ENCODE measurements at places on chromosomes 11 and 22.
A peak's percentile ranks its signal among the peaks of the same experiment; 100 is the strongest.

DNA sequence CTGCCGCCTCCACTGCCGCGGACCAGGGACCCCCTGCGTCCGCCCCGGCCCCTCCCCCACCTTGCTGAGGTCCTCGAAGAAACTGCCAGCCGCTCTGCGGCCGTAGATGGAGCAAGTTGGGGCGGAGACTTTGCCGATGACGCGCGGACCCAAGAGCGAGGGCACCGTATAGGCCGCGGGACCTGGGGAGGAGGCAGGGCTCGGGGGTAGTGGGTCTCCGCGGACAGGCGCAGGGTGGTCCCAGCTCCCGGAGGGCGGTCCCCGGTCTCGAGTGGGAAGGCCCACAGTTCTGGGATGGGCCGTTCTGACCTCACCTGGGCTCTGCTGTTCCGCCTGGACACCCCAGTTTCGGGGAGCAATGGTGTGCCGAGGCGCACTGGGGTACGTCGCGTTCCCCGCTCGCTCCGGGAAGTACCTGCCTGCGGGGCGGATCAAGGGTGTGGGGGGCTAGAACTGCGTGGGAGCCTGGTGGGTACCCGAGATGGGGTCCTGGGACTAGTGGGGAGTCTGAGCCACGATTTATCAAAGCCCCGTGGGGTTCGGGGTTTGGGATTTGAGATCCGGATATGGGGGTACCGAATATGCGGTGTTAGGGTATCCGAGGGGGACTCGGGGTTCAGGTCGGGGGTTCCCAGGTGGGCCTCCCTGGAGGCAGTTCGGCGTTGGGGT is 1.2 kb upstream of the TYMP start:
- H3K36me3 ChIP-seq, result no peaks in the 10 kb centered on the region
- H3K27me3 ChIP-seq, result peaks cover 18% of the 10 kb centered on the region
- peak overlapping the region; percentile 78 for H3K27ac ChIP-seq
- peaks cover 9% of the 10 kb centered on the region for H3K4me1 ChIP-seq
- no peak for DNase-seq

- no peak overlapping the region for H3K4me3 ChIP-seq
- H3K27ac ChIP-seq, result no peak overlapping the region
- peaks cover 12% of the 10 kb centered on the region for H3K36me3 ChIP-seq
- H3K4me1 ChIP-seq, result no peaks in the 10 kb centered on the region
These were observed 71.8 kb downstream of the PRCP start for GRCh38 chr11:82828472-82828871.

- peak; percentile 39 for DNase-seq
- peaks cover 14% of the 10 kb centered on the region for H3K4me1 ChIP-seq
- no peaks in the 10 kb centered on the region for H3K36me3 ChIP-seq
- H3K4me3 ChIP-seq, result no peak overlapping the region
- no peak overlapping the region for H3K27ac ChIP-seq
These were observed 41.0 kb upstream of the PRDM11 start for GRCh38 chr11:45105233-45105983.

DNA sequence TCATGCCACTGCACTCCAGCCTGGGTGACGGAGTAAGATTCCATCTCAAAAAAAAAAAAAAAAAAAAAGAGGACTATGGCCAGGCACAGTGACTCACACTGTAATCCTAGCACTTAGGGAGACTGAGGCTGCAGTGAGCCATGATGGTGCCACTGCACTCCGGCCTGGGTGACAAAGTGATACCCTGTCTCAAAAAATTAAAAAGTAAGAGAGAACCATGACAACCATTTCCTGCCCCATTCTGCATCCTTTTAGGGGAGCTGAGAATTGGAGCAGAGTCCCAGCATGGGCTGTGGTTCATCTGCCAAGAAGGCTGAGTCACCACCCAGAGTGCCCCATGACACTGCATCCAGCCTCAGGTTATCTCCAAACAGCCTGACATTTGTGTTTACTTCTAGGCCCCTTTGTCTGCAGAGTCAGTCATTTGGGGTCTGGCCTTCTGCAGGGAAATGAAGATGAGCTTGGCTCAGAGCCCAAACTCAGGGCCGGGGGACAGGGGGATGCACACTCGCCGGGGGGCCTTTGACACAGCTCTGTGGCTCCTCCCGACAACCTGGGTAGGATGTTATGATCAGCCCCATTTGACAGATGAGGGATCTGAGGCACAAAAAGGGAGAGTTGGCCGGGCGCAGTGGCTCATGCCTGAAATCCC is 4.7 kb downstream of the CSDC2 start:
- DNase-seq, result peak; percentile 84
- peaks cover 5% of the 10 kb centered on the region for H3K27me3 ChIP-seq
- H3K4me1 ChIP-seq, result peaks cover 52% of the 10 kb centered on the region
- peak overlapping the region; percentile 30 for H3K4me3 ChIP-seq
- H3K36me3 ChIP-seq, result no peaks in the 10 kb centered on the region
- peak overlapping the region; percentile 96 for H3K27ac ChIP-seq

- H3K4me3 ChIP-seq, result no peak overlapping the region
- no peaks in the 10 kb centered on the region for H3K4me1 ChIP-seq
- peaks cover 6% of the 10 kb centered on the region for H3K36me3 ChIP-seq
- no peak for DNase-seq
- peaks cover 67% of the 10 kb centered on the region for H3K27me3 ChIP-seq
These were observed 8.6 kb upstream of the TRIM29 start for GRCh38 chr11:120146413-120147093.

GRCh38 chr11:129814244-129815014 is 1.2 kb upstream of the TMEM45B start:
- H3K4me1 ChIP-seq, result peaks cover 9% of the 10 kb centered on the region
- no peaks in the 10 kb centered on the region for H3K36me3 ChIP-seq
- DNase-seq, result no peak

GRCh38 chr11:70018816-70019215 is 59.3 kb upstream of the ANO1 start:
- peaks cover 5% of the 10 kb centered on the region for H3K36me3 ChIP-seq
- DNase-seq, result no peak
- H3K27ac ChIP-seq, result no peak overlapping the region
- H3K4me3 ChIP-seq, result no peak overlapping the region
- peaks cover 21% of the 10 kb centered on the region for H3K27me3 ChIP-seq

DNA sequence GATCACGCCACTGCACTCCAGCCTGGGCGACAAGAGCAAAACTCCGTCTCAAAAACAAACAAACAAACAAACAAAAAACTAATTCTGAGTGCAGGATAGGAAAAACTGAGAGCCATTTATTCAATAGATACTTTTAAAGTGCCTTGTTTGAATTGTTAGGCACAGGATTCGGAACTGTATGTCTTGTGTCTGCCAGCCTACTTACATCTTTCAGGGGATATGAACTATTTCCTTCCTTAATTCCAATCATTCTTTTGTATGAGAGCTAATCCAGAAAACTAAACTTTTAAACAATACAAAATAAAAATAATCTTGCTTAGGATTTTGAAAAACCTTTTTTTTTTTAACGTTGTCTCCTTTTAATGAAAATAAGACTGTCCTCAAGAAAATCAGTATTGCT is 12.6 kb downstream of the UVRAG start:
- H3K27me3 ChIP-seq, result no peaks in the 10 kb centered on the region
- H3K36me3 ChIP-seq, result no peaks in the 10 kb centered on the region
- no peak for DNase-seq
- no peak overlapping the region for H3K27ac ChIP-seq

DNA sequence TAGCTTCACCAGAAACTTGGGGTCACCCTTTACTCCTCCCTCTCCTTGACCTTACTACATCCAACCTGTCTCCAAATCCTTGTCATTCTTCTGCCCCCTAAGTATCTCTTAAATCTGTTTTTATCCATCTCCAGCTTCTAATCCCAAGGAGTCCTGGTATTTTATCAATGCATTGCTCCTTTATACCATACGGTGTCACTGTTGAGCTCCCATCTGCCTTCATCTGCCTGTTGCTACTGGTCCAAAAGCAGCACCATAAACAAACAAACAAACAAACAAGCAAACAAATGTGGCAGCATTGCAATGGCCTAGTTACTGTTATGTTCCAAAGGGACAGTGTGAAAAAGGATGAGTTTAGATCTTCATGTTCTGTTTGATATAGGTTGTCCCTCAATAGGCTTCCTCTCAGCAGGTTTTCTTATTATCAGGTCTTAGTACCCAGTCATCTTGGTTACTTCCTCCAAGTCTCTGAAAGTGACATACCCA is 34.2 kb downstream of the DNHD1 start:
- H3K4me3 ChIP-seq, result no peak overlapping the region
- DNase-seq, result peak; percentile 56
- H3K27me3 ChIP-seq, result no peaks in the 10 kb centered on the region
- no peak overlapping the region for H3K27ac ChIP-seq

DNA sequence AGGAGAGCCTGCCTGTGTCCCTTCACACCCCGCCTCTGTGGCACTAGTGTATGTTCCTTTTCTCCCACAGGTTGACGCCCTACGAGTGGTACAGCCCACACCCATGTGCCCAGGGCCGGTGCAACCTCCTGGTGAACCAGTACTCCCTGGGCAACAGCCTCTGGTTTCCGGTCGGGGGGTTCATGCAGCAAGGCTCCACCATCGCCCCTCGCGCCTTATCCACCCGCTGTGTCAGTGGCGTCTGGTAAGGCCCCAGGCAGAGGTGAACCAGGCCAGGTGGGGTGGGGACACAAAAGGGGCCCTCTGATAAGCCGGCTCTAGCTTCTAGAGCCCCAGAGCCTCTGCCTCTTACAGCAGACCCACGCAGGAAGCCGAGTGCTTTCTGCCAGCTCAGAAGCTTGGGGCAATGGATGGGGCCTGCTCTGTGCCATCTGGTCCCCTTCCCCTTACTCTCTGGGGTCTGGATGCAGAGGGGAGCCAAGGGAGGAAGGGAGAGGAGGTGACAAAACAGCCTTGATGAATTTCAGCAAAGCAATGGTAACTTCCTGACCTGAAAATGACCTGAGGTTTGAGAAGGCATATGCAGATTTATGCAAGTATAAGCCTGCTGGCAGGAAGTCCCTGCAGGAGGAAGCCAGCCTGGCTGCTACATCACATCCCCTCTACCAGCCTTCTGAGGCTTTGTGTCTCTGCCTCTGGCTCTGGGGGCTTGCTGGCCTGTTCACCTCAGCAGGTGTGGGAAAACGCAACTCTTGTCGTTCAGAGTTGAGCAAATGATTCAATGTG is 67.0 kb upstream of the TBCEL start:
- peaks cover 40% of the 10 kb centered on the region for H3K27me3 ChIP-seq
- no peak overlapping the region for H3K27ac ChIP-seq

GRCh38 chr11:57585301-57585700 is 12.2 kb upstream of the SERPING1 start:
- no peak for DNase-seq
- no peak overlapping the region for H3K4me3 ChIP-seq
- H3K36me3 ChIP-seq, result no peaks in the 10 kb centered on the region
- H3K4me1 ChIP-seq, result no peaks in the 10 kb centered on the region
